ENCODE measurements at places on chromosomes 3 and 15. TPM values are rescaled to one million over a fixed set of nuclear protein-coding genes. Genes with fewer than 3 reads are reported as not detected.

DNA sequence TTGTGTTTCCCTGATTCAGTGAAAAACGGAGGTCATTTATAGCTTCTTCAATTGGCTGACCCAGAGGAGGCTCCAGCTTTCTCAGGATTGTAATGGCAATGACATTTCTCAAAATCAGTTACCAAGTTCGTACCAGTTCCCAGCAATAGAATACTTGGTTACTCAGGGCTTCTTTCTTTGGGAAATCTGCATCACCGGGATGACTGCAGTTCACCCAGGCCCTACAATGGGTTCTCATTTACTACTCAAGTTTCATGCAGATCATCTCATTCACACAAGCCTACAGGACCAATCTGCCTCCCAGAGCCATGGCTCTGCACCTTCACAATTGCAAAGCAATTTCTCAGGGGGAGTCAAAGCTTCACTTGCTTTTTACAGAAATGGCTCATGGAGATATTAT, 109.6 kb downstream of the FHIT start:
- DNase-seq = no peak

DNA sequence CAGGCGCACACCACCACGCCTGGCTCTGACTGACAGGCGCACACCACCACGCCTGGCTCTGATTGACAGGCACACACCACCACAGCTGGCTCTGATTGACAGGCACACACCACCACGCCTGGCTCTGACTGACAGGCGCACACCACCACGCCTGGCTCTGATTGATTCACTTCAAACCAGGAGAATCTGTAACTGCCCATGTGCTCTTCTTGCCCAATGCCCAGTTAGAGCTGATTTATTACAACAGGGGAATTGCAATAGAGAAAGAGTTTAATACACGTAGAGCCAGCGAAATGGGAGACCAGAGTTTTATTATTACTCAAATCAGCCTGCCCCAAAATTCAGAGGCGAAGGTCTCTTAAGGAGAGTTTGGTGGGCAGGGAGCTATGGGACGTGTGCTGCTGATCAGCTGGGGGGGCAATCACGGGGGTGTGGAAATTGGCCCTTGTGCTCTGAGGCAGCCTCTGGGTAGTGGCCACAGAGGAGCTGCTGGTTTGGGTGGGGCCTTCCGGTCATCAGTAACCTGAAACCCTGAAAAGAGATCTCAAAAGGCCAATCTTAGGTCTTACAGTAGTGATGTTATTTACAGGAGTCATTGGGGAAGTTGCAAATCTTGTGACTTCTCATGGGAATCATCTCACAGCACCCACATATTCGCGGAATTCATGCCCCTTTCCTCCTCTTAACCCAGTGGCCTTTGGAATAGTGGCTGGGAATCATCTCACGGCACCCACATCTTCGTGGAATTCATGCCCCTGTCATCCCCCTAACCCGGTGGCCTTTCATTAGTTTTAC, 63.8 kb upstream of the TFRC start:
- DNase-seq = no peak

The TBC1D5 gene
- 35.7 TPM for polyA plus RNA-seq

The GOLGA8K gene
- not detected for polyA plus RNA-seq

- DNase-seq = no peak
These were observed 18.7 kb upstream of the TRMT10C start for GRCh38 chr3:101542957-101543356.

- no peak for DNase-seq
These were observed 49.5 kb upstream of the HACD2 start for GRCh38 chr3:123634149-123635051.

Measured in BJ (cell line).